ENCODE measurements at places on chromosomes 11 and 22.

GRCh38 chr11:118610225-118610772, 2.9 kb downstream of the PHLDB1 start:
- no peak for DNase-seq

- DNase-seq: no peak
Observed at GRCh38 chr22:19181786-19182471, 3.4 kb upstream of the SLC25A1 start.

- no peak for DNase-seq
Observed at GRCh38 chr11:15038963-15039362, 34.4 kb upstream of the CALCB start.

GRCh38 chr11:2814751-2815150, 70.8 kb downstream of the CDKN1C start:
- no peak for DNase-seq

- DNase-seq: no peak
Observed at GRCh38 chr22:28151151-28151816, 232.2 kb upstream of the PITPNB start.

- no peak for DNase-seq
Observed at GRCh38 chr22:35987487-35987886, 41.1 kb downstream of the RBFOX2 start.

DNA sequence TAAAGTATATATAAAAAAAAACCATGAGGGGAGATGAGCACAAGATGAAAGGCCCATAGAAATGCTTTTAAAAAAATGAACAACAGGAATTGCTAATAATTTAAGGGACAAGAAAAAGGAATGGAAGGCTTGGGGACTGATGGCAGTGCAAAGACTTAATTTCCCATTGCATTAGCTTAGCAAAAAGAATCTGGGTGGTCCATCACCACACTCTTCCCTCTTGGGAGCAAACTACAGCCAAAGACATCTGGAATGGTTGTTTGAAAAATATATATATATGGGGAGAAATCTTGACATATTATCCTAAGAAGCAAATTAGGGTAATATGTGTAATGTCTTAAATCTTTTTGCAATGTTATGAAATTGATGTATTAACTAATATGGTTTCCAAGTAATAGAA, 727.1 kb downstream of the METTL15 start:
- DNase-seq: no peak

GRCh38 chr11:66278363-66279091, 552 bp downstream of the CNIH2 start:
- no peak for DNase-seq

GRCh38 chr11:44167046-44167445, 71.6 kb downstream of the EXT2 start:
- DNase-seq: no peak

GRCh38 chr11:293852-294661, 5.1 kb downstream of the PGGHG start:
- no peak for DNase-seq

- DNase-seq: no peak
Observed at GRCh38 chr11:95230810-95231126, 234 bp downstream of the SESN3 start.

- DNase-seq: no peak
Observed at GRCh38 chr11:41999066-41999465, 539.6 kb upstream of the LRRC4C start.

DNA sequence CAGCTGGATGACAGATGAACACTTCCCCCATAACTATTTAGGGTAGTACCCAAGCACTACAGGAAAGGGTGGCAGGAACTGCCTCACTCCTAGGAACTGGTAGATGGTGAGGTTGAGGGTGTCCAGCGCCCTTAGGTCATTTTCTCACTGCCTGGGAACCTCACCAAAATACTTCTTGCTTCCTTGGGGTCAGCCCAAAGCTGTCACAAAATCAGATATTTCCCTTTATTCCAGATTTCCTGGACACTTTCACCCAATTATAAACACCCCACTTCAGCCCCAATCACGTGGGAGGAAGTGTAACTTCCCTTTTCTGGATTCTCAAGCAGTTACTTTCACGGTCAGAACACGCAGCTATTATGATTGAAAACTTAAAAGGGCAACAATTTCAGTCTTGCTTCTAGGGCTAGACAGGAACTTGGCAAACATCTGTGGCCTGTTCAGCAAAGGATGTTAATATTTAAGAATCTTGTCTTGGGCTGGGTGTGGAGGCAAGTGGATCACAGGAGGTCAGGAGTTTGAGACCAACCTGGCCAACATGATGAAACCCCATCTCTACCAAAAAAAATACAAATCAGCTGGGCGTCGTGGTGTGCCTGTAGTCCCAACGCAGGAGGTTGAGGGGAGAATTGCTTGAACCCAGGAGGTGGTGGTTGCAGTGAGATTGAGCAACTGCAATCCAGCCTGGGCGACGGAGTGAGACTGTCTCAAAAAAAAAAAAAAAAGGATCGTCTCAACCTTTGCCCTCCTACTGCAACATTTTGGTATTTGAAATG, 4.0 kb downstream of the FTH1 start:
- no peak for DNase-seq

DNA sequence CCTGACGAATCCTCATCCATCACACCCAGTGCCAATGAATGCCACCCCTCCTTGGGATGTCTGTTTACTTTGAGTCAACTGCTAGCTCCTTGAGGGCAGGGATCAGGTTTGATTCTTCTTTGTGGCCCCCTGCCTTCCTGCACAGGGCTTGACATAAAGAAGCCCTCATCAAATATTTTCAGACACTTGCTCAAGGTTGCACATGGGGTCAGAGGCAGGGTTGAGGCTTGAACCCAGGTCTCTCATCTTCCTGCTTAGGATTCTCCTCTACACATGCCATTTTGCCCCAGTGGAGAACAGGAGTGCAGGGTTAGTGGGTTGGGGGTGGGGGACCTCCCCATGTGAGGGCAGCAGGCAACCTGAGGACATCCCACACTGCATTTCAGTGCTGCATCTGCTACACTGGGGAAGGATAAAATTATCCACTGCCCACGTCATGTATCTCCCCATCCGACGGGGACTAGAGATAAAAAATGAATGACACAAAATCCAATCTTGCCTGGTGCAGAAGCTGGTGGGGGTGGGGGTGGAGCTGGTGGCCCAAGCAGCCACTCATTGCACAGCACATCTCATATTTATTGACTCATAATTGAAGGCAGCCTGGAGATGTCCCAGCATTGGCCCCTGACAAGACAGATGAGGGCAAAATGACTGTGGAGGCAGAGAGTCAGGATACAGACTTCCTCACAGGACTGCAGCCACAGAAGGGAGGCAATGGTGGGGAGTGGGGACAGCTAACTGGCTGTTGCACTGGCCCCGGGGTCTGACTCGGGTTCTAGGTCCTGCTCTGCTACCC, 41.3 kb downstream of the NEU3 start:
- DNase-seq: no peak

DNA sequence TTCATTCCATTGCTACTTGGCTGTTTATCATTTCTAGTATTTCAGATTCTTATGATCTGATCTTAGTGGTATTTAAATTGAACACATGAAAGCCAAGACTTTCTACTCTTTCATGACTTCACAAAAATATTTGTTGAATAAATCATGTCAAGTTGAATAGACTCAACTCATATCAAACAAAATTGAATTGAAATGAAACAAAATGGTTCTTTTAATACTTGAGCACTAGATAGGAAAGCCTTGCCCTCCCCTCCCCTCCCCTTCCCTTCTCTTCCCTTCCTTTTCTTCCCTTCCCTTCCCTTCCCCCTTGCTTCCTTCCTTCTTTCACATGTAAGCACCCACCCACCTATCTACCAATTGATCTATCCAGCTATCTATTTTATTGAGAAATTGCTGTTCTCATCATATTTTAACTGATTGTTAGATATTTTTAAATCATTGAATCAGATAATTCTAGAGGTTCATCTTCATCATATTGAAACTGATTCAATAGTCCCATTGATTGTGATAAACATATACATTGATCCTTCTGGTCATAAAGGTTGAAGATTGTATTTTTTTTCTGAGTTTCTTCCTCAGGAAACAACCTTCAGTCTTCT, 2015.9 kb downstream of the LRRC4C start:
- no peak for DNase-seq

- no peak for DNase-seq
Observed at GRCh38 chr11:65437436-65438227, 15.0 kb downstream of the NEAT1 start.

- no peak for DNase-seq
Observed at GRCh38 chr11:73854680-73855079, 22.0 kb downstream of the COA4 start.

- peak; percentile 90 for DNase-seq
Observed at GRCh38 chr22:23385678-23386631, 194.1 kb downstream of the IGLL1 start.

DNA sequence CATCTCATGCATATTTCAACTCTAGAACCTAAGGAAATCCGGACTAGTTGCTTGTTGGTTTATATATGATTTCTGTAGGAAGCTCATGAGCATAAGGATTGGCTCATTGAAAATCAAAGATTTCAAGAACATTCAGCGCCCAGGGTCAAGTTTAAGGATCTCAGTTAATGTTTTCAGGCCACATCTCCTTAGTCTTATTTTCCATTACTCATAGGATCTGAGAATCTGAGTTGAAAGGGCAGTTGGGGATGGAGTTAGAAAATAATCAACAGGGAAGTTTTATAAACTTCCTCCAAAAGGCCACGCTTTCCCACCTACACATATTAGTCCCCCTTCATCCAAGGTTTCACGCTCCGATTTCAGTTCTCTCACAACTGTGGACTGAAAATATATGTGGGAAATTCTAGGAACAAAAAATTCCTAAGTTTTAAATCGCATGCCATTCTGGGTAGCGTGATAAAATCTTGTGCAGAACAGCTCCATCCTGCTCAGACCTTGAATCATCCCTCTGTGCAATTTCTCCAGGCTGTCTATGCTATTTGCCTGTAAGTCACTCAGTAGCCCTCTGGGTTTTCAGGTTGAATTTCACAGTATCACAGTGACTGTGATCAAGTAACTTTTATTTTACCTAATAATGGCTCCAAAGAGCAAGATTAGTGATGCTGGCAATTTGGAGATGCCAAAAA, 160.2 kb downstream of the KIRREL3 start:
- DNase-seq: no peak

- no peak for DNase-seq
Observed at GRCh38 chr11:130645843-130646197, 197.4 kb downstream of the ADAMTS15 start.

DNA sequence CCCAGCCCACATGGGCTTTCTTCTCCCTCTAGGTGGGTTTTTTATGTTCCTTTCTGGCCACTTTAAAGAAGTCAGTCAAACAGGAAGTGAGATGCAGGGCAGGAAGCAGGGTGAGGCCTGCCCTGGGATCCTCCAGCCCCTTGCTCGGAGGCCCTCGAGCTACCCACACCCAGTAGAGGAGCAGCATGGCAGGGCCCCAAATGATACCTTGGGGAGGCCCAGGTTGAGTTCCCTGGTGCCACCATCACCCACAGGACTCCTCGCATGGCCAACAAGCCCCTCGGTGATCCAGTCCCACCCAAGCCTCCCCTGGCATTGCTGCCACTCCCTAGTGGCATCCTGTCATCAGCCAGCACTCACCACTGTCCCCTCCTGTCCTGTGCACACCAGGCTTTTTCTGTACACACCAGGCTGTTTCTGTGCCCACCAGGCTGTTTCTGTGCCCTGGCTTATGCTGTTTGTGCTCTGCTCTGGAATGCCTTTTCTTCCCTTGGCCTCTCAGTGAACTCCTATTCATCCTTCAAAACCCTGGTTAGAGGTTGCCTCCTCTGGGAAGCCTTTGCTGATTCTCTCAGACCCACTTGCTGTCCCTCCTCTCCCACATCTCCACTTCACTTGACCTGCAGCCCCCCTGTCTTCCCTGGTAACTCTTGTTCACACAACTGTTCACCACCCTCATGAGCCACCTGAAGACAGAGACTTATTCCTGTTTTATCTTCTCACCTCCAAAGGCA, 3.1 kb upstream of the PTGDR2 start:
- no peak for DNase-seq

DNA sequence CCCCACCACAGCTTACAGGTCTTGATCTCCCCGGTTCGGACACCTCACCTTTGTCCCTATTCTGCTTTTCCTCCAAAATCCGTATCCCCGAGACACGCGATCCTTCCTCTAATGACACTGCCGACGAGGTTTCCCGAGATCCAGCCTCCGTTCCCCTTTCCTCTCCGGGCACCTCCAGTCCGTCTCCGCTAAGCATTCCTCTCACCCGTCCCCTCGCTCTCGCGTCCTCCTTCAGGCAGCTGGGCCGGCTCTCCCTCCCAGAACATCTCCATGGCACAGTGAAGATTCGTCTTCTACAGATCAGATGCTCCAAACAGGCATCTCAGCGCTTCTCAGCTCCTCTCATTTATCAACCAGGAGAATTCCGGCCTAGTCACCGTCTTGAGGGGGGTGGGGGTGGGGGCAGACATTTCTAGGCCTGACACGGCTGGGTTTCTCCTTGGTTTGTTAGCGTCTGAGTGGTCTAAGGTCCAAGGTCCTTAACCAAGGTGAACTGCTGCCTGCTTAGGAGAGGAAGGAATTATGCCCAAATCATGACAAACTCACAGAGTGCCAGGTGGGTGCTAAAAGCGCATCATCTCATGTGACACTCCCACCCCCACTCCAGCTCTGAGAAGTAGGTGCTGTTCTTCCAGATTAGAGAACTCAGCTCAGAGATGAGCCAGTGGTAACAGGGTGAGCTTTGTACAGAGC, at the start of gene SPTBN2:
Gene SPTBN2, minus strand, starts transcription at position 524 of the 693 bp plus-strand sequence. CDS start 7,976 bp downstream, outside the sequence.
- no peak for DNase-seq

DNA sequence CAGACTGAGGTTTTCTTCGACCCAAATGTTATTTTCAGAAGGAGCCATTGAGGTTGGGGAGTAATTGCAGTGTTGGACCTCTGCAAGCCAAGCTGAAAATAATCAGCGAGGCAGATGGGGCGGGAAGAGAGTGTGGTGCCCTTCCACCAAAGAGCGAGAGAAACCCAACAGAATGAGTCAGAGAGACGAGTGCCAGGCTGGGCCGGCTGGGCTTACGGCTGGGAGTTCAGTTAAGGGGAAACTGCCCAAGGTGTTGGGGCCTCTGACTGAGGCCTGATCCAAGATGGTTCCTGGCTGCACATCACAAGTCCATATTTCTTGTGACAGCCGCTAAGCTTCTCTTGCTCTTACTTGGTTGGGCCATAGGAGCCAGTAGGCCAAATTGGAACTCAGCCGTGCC, 30.4 kb upstream of the CREB3L1 start:
- no peak for DNase-seq

- DNase-seq: no peak
Observed at GRCh38 chr22:39960791-39961746, 872 bp downstream of the TMA7B start.

- DNase-seq: no peak
Observed at GRCh38 chr22:44721213-44721612, 19.2 kb downstream of the PRR5 start.

DNA sequence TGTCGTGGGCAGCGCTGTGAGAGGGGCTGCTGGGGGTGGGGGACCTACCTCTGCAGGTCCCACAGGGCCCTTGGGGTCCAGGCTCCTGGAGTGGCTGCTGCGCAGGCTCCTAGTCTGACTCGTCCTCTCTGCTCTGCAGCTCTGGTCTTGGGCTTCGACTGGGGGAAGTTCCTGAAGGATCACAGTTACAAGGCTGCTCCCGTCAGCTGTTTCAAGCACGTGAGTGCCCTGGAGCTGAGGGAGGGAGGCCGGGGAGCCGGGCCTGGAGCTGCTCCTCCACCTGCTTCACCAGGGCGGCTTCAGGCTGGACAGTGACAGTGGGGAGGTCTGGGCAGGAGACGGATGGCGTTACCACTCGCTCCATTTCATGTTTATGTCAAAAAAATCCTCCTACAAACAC, 11.9 kb downstream of the L3MBTL2 start:
- DNase-seq: no peak

Data from stimulated activated CD4-positive, alpha-beta T cell treated with anti-CD3 and anti-CD28 coated beads, Interleukin-1b, Interleukin-23, amount 100 ng/mL, for 24 hours (primary cell).